Left cardiac atrium (tissue), 4 donors: ENCODE measurements at places on chromosomes 6 and 20.

DNA sequence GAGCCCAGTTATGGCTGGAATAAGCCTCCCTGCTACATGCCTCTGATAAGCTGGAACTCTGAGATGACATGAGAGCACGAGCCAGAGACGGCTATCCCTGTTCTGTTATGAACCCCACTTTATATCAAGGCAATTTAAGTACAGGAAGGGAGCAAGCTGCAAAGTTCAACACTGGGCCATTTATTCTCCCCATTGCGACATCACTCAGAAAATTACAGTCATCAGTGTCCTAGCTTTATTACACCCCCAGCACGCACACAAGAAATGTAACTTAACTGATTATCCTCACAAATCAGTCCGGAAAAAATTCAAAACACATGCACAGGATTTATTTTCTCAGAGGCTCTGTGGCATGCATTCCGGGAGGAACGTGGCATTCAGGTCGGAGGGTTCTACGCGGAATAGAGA is 125.3 kb upstream of the SLC2A12 start:
- DNase-seq, result no peak

GRCh38 chr20:9040863-9041524 is 27.9 kb upstream of the PLCB4 start:
- DNase-seq, result no peak

- DNase-seq, result no peak
Measured at GRCh38 chr20:35625584-35626385, 10.2 kb downstream of the SPAG4 start.

DNA sequence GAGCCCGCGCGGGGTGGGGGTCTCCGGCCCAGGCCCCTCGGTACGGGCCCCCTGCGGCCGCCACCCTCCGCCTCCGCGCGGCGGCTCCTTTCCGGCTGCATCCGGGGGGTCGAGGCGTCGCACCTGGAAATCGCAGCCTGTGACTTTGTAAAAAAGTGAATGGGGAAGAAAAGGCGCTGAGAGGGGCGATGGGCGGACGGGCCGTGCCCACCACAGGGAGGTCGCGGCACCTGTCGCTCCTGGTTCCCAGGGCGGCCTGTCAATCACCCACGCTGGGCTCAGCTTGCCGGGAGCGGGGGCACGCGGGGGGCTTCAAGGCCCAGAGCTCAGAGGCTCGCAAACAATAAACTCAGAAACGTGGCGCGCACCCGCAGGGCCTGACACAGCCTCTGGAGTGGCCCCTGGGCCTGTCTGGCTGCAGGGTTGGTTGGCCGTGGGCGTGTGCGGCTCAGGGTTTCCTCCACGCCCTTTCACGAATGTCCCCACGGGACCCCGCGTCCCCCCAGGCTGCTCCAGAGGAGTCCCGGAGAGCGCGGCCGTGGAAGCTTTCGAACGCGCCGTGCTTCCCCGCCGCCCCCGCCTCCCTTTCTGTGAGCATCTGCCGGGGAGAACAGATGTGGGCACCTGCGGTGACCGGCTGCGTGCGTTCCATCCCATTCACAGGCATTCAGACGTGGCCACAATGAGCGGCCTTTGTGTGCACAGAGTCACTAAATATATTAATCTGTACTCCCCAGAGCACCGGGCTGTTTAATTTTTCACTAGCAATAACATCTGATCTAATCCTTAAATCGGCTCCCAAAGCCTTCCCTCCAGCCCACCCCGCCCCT is 6.1 kb upstream of the DLL1 start:
- DNase-seq, result no peak

GRCh38 chr20:44407402-44408184 is 52.1 kb downstream of the HNF4A start:
- DNase-seq, result no peak

GRCh38 chr6:43070028-43070632 is 6.0 kb upstream of the PTK7 start:
- DNase-seq, result no peak

GRCh38 chr6:80333342-80333741 is 226.9 kb downstream of the BCKDHB start:
- DNase-seq, result no peak

DNA sequence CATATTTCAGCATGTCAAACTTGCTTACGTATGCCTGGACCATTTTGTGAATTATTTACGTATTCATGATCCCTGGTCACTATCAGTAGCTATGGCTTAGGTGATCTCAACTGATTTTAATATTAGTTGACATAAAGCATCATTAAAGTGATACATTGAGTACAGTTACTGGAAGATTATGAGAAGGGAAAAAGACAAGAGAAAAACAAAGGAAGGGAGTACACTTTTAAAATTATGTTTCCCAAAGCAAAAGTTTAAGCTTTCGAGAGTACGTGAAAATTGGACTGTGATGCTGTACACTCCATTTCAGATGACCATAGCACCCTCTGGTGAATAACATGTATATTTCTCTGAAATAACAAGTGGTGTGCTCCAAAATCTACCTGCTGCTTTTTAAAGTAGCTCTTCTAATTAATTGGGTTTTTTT is 215.0 kb upstream of the HSF2 start:
- no peak for DNase-seq

DNA sequence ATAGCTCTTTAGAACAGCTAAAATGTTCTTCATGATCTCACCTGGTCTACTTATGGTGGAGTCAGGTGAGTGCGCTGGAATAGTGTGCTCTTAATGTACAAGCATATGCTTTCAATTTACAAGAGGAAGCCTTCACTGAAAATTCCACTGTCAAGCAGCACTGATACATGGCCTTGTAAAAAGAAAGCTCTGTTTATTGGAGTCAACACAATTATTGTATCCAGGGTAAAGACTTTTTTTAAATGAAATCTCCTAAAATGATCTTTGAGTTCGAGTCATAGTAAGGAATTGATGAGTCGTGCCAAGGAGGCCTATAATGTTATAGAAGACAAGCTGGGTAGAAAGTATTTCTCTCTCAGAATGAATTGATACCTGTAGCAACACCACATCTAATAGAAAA is 41.6 kb upstream of the CARMIL1 start:
- no peak for DNase-seq
